ENCODE measurements at places on chromosomes 1 and 21.
A peak's percentile ranks its signal among the peaks of the same experiment; 100 is the strongest.

DNA sequence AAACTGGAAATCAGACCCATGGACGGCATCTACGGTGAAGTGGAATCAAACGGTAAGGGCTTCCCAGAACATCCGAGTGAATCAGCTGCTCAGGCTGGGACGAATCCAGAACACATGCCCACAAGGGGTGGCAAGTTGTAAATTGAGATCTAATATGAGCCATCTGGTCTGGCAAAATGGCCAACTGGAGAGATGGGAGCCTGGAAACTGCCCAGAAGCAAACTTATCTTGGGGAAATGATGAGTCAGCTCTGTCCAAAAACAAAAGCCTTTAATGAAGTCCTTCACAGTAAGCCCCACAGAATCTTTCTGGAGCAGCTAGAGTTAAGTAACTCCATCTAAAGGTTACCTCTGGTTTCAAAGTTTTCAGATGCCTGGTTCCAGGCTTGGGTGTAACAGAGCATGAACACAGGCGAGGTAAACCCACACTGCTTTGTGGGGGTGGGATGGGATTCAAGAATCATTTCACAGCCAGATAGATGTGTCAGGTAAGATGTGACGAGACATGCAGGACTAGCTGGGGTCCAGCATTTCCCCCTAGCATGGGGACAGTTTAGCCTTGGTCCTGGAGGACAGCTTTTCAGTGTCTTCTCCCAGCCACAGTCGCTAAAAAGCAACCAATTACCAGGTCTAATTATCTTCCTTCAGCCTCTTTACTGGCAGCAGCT lies 10.5 kb upstream of the SRP9 start:
- peak; percentile 83 for DNase-seq

- no peak for DNase-seq
These were observed 58.5 kb upstream of the LRRC53 start for GRCh38 chr1:74570797-74571492.

DNA sequence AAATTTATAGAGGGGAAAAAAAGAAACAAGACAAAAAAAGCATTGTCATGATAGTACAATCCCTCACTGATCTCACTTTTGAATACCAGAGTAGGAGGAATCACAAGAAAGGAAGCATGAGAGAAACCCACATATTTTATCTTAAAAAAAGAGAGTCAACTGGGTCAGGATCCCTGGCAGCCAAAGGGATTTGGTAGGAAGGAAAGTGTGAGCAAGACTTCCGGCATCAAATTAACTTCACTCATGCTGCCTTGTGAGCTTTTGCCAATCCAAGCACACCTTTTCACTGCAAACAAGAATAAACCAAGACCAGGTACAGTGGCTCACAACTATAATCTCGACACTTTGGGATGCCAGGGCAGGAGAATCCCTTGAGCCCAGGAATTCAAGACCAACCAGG lies 53.1 kb downstream of the SLC9C2 start:
- no peak for DNase-seq

DNA sequence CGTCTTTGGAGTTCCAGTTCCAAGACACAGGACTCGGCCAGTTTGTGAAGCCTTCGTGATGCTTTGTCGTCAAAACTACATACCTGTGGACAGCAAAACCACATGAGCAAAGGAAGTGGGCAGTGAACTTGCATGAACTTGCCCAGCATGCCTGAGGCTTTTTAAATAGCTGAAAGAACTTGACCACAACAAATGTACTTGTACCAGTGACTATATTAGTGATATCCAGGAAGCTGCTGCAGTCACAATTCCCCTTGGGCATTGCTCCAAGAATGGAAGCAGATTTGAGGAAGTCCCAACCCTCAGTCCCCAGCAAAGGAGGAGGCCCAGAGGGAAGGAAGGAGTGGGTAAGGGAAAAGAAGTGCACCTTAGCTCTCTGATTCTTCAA lies 2.6 kb downstream of the FUCA1 start:
- DNase-seq, result no peak

DNA sequence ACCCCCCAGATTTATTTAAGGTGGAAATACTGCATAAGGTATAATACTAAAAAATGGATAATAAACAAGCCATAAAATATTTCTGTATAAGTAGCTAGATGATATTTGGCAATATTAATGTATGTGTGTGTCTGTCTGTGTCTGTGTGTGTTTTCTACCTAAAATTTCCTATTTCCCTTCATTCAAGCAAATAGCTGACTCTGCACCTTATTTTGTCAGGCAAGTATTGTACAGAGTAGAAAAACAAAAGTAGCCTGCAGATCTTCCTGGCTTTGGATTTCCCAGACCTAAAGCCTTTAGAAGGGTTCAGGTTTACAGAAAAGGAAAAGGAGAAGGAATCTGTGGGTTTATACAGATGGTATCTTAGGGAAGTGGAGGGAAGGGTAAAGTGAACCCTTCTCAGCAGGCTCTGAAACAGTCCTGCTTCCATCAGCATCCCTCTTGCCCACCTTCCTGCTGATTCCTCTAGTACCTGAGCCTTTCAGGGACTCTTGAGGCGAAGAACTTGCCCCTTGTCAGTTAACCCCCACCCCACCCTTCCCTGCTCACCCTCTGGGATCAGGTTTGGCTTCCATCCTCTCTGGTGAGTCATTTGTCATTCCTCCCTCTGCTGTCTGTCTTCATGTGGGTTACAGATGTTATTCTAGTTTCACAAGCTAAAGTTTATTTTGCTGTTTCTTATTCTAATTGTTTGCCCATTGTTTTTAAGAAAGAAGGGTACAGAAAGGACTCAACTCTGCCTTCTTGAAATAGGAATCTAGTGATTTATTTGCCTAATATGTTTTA lies 21.7 kb upstream of the RGS16 start:
- DNase-seq, result no peak

GRCh38 chr1:3316340-3316943 lies 138.0 kb upstream of the ARHGEF16 start:
- DNase-seq, result no peak

- DNase-seq, result no peak
These were observed 13.7 kb upstream of the TTC4 start for GRCh38 chr1:54701996-54702395.

DNA sequence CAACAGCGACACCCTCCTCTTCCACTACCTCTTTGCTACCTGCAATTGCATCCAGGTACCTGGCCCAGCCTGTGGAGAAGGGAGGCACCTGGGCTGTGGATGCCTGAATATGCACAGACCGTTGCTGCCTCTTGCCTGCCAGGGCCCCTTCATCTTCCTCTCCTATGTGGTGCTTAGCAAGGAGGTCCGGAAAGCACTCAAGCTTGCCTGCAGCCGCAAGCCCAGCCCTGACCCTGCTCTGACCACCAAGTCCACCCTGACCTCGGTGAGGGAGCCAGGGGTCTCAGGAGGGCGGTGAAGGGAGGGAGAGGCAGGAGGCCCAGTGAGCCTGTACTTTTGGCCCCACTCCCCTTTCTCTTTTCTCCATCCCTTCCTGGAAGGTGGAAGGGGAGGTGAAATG lies 11.5 kb downstream of the PSRC1 start:
- no peak for DNase-seq

DNA sequence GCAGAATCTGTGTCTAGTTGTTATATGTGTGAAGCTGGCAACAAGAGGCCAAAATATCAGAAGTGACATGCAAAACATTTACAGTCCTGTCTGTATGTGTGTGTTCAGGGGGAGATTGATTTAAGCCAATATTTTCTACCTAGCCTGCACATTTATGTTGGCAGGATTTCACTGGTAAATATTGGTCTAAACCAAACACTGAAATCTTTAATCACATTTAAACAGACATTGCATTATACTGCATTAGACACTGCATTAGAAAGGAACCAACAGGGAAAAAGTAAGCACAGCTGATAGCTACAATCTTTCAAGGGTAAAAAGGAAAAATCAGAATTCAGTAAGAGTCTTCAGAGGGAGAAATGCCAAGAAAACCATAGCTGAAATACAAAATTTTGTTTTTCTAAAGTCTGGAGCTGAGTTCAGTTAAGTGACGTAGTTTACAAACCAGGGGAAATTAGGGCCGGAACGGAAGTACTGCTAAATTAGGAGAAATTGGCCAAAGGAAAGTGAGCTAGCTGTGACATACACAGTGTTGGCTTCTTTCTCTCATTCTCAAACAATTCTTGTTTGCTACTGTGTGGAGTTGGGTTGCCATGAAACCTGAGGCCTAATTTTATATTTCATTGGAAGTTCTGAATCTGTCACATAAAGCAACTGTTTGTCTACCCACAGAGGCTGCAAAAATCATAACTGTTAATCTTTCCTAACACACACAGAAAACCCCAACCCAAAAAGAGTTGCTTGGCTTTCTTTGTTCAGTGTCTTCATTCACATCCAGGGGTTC lies 217.3 kb upstream of the SGIP1 start:
- no peak for DNase-seq

- DNase-seq, result no peak
These were observed 7.6 kb downstream of the CDKN2C start for GRCh38 chr1:50977575-50978143.

- no peak for DNase-seq
These were observed 142.6 kb upstream of the PALMD start for GRCh38 chr1:99503276-99503747.

- no peak for DNase-seq
These were observed 464 bp downstream of the PARK7 start for GRCh38 chr1:7962014-7962335.

GRCh38 chr1:9009438-9010370 lies 16.5 kb downstream of the SLC2A7 start:
- DNase-seq, result no peak

GRCh38 chr1:157249739-157250138 lies 111.5 kb upstream of the ETV3 start:
- DNase-seq, result no peak

- DNase-seq, result no peak
These were observed 258.5 kb downstream of the BACH1 start for GRCh38 chr21:29557200-29557599.

DNA sequence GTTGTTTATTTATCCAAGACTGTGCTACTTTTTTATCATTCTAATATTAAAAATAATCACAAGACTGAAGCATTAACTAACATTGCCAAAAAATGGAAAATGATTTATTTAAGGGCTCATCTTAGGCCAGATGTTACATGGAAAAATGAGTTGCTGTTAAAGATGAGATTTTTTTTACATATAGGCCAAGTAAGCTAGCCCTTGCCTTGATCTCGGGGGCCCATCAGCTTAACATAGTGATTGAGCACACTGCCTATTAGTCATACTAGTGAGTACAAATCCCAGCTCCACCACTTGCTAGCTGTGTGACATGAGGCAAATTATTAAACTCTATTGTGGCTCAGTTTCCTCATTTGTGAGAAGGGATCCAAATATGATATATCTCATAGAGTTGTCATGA lies 275.9 kb upstream of the SNX7 start:
- no peak for DNase-seq

DNA sequence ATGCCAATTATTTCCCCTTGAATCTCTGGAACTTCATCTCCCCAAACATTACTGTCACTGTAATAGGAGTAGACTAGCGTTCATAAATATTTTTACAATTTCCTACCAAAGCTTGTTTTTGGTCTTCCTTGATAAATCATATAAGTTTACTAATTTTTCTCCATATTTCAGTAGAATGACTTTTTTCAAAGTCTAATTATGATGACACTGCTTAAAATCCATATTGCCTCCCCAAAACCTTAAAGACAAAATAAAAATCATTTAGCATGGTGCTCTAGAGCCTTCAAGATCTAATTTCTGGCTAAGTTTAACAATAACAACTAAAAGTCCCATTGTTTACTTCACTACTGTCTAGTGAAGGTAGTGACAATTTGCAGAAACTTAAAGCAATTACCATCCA lies 474.2 kb upstream of the CHRM3 start:
- DNase-seq, result no peak

DNA sequence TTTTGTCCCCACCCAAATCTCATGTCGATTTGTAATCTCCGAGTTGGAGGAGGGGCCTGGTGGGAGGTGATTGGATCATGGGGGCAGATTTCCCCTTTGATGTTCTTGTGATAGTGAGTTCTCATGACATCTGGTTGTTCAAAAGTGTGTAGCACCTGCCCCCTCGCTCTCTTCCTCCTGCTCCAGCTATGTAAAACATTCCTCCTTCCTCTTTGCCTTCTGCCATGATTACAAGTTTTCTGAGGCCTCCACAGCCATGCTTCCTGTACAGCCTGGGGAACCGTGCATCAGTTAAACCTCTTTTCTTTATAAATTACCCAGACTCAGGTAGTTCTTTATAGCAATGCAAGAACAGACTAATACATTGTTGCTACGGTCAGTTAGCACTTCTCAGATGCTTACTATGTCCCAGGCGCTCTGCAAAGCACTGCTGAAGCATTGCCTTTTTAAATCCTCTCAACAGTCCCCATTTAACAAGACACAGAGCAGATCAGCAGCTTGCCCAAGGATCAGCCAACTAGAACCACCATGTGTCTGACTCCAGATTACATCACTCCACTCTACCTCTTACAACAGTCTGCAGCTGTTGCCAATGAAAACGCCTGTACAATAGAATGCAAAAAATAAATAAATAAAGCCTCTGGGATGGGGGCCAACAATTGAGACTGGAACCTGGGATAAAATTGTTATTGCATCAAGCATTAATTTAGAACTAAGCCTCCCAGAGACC lies 52.4 kb upstream of the USP1 start:
- DNase-seq, result peak; percentile 76

DNA sequence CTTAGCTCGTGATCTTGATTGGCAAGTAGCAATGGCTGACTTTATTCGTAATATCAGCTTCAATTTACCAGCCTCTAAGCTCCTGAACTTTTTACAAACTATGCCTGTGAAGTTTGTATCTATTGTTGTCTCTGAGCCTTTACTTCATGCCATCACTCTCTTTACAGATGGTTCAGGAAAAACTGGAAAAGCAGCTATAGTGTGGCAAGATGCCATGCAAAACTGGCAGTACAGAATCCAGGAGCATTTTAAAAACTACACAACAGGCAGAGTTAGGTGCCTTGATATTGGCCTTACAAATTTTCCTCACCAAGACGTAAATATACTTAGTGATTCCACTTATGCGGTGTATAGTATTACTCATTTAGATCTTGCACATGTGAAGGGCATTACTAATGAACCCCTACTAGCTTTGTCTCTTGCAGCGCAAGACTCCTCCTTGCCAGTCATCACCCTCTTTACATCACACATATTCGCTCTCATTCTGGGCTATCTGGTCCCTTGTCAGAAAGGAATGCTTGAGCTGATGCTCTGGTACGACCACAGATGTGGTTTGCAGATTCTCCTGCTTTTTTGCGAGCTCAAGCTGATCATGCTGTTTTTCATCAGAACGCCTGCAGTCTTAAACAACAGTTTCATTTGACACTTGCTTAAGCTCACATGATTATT lies 36.3 kb downstream of the CLCA1 start:
- no peak for DNase-seq

- no peak for DNase-seq
These were observed 18.7 kb downstream of the CYYR1 start for GRCh38 chr21:26554365-26554764.

- DNase-seq, result no peak
These were observed 24.6 kb downstream of the ATF3 start for GRCh38 chr1:212633161-212633560.

GRCh38 chr1:165933446-165934170 lies 106.2 kb downstream of the UCK2 start:
- DNase-seq, result no peak

DNA sequence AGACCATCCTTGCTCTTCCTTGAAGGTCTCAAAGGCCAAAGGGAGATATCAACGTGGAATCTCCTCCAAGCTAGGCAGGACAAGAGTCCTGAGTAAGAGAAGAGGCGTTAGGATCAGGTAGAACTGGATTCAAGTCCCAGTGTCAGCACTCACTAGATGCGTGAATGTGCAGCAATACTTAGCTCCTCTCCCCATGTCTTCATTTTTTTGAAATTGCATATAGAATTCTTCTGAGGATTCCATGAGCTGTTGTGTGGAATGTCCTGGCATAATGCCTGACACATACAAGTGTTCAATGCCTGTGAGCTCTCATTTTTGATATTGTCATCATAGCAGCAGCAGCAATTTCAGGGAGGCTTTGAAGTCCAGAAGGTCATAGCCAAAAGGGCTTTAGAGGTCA lies 333.2 kb downstream of the KCNH1 start:
- DNase-seq, result no peak
